T-cell (primary cell): ENCODE measurements at places on chromosomes 13 and 19. TPM values are rescaled to one million over a fixed set of nuclear protein-coding genes. Genes with fewer than 3 reads are reported as not detected.
A peak's percentile ranks its signal among the peaks of the same experiment; 100 is the strongest.

DNA sequence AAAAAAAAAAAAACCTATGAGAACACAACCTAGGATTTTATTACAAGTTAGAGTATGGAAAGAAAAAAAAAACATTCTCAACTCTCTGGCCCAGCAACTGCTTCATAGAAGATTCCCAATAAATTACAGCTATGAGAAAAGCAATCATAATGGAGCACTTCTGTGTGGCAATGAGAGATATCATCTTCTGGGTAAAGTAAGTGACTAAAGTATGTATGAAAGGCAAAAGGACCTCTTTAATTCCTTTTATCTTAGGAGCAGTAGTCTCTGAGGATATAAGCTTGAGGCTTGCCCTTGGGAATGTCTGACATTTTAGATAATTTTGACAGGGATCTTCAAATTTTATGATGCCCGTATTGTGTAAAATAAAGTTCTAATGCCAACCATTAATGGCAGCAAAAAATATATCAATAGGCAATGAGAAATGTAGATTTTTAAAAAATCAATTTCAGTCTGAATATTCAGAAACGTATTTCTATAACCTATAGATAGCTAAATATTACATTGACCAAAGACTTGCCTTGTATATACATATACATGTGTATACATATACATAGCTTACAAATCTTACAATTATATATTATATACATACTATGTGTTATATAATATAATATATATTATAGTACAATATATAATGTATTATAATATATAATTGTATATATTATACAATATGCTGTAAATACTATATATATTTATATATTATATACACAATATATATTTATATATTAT, 823.9 kb upstream of the SLITRK1 start:
- DNase-seq: no peak

GRCh38 chr13:27638521-27638920, 16.8 kb downstream of the POLR1D start:
- no peak for DNase-seq

DNA sequence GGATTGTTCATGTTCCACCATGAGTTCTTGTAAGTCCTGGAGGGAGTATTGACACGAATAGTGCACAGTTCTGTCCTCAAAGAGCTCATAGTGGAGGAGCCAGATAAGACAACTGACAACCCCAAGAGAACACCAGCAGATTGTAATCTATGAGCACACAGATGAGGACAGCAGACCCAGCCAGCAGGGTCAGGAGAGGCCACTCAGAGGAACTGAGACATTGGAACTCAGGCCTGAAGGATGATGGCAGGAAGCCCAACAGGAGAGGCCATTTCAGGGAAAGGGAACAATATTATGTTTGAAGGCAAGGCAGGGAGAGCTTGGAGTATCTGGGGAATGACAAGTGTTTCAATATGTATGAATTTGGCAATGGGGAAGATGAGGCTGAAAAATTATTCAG, 63.7 kb upstream of the IPO5 start:
- no peak for DNase-seq

GRCh38 chr13:69108486-69108885, 999.1 kb upstream of the ATXN8OS start:
- no peak for DNase-seq

GRCh38 chr19:2500841-2501261, 24.9 kb downstream of the GADD45B start:
- no peak for DNase-seq

DNA sequence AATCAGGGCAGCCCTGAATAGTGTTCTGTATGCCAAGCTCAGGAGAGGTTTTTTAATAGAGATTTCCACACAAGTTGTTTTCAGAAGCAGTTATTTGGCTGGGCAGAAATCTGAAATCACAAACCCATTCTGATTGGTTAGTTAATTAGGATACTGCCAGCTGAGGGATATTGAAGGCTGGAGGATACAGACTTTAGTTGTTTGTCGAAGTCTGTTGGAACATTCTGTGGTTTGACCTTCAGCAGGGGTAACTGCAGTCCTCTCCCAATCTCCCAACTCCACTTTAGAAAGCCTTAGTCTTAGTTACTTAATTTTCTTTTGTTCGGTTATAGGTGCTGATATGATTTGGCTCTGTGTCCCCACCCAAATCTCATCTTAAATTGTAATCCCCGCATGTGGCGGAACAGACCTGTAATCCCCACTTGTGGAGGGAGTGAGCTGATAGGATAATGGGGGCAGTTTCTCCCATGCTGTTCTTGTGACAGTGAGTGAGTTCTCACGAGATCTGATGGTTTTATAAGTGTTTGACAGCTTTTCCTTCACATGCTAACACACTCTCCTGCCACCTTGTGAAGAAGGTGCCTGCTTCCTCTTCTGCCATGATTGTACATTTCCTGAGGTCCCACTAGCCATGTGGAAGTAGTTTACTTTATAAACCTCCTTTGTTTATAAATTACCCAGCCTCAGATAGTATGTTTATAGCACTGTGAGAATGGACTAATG, 169.2 kb downstream of the GPC5 start:
- DNase-seq: no peak

- peak; percentile 46 for DNase-seq
Observed at GRCh38 chr19:38686530-38686888, 39.1 kb downstream of the ACTN4 start.

DNA sequence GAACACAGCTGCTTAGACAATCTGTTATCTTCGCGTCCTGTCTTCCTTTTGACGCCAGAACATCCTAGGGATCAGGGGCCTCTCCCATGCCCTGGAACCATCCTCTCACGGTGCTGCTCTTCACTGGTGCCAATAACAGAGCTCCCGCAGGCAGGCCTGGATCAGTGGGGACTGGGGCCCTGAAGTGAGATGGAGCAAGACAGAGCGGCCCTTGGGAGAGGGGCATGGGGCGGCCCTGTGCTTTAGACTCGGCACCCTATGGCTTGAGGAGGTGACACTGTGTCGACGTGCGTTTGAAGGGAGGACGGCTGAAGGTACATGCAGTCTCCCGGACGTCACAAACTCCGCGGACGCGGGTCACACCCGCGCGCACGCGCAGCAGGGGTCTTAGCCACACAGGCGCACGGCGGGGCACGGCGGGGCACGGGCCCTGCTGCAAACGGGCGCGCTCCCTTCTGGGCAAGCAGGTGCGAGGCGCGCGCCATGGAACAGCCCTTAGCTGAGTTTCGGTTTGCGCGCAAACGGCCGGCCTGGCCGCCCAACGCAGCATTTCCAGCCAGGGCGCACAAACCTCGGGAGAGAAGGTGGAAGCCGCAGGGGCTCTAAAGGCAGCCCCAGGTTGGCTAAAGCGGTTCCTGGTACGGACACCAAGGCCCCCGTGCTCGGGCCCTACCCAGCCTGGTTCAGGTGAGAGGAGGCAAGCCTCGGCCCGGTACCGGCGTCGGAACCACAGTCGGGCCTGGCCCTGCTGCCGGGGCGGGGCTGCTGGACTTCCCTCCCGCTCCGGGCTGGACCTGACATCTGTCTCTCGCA, 16.5 kb upstream of the RNF17 start:
- DNase-seq: no peak

DNA sequence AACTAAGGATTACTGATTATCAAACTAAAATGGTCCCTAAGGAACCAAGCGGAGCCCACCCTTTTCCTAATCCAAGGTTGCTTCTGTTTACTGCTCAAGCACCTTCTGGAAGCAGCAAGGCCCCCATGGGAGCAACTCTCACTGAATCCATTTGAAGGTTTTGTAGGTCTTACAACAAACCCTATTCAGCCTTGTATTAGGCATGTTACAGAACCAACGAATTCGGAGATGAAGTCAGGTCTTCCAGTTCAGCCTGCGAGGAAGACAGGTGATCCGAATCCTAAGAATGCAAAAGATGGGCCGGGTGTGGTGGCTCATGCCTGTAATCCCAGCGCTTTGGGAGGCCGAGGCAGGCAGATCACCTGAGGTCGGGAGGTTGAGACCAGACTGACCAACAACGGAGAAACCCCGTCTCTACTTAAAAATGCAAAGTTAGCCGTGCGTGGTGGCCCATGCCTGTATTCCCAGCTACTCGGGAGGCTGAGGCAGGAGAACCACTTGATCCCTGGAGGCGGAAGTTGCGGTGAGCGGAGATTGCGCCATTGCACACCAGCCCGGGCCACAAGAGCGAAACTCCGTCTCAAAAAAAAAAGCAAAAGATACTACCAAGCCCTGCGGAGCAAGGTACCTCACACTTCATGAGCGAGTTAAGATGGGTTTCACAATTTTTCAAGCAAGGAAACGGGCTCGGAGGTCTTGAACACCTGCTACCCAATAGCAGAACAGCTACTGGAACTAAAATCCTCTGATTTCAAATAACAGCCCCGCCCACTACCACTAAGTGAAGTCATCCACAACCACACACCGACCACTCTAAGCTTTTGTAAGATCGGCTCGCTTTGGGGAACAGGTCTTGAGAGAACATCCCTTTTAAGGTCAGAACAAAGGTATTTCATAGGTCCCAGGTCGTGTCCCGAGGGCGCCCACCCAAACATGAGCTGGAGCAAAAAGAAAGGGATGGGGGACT, 609 bp downstream of the ZAR1L start:
- peak; percentile 70 for DNase-seq

GRCh38 chr19:32674153-32674930, 638 bp downstream of the ANKRD27 start:
- no peak for DNase-seq

DNA sequence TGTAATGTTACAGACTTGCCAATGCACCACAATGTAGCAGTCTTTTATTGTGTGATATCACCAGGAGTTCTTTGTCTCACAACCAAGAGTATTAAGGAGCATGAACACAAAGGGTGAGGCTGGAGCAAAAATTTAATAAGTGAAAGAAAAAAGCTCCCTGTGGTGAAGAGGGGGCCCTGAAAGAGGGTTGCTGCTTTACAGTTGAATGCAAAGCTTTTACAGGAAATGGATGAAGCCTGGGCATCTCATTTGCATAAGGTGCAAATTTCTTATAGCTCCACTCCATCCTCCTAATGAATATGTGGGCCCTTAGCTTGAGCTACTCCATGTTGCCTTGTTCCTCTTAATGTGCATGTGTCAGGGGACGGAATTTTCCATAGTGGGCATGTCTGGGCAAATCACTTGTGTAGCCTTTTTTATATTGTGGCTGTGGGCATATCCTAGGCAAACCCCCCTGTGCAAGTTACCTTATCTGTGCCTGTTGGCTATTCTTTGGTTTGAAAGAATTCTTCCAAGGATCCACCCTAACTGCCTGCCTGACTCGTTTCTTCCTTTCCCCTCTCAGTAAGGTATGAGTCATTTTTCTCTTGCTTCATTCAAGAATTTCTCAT, 45.3 kb upstream of the TRPC4 start:
- no peak for DNase-seq

DNA sequence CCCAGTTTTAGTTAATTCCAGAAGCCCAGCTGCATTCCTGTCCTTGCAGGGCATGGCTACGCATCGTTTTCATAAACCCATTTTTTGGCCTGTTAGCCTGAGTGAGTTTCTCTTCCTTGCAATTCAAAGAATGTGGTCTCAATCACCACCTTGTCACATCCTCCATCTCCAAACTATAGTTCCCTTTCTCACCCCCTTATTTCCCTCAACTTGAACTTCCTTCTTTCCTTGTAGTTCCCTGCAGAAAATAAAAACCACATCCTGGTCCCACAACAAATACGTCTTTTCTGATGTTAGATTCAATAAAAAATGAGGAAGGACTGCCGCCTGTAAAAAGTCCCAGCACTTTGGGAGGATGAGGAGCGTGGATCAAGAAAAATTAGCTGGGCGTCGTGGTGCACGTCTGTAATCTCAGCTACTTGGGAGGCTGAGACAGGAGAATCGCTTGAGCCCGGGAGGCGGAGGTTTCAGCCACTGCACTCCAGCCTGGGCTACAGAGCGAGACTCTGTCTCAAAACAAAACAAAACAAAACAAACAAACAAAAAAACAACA, 13.2 kb downstream of the ADGRE3 start:
- DNase-seq: no peak

KIR2DL3 gene
- 0.16 TPM for total RNA-seq

ZBTB32 gene
- total RNA-seq: 1.2 TPM

CEACAM3 gene
- not detected for total RNA-seq

NLRP5 gene
- total RNA-seq: not detected

MTIF3 gene
- total RNA-seq: 64.2 TPM

UHRF1 gene
- total RNA-seq: 0.89 TPM
